ENCODE measurements at places on chromosomes 6 and 20. TPM values are rescaled to one million over a fixed set of nuclear protein-coding genes. Genes with fewer than 3 reads are reported as not detected.

Gene CPNE5
- 0.35 TPM for total RNA-seq

Gene OLIG3
- total RNA-seq: not detected

Gene OPN5
- not detected for total RNA-seq

Gene SLC12A5
- not detected for total RNA-seq

Gene SEL1L2
- total RNA-seq: not detected

Gene HLA-DRA
- 371 TPM for total RNA-seq

Gene FAM184A
- 11.9 TPM for total RNA-seq
